Fibroblast of skin of back (primary cell): ENCODE measurements at places on chromosomes 3 and 15.
A peak's percentile ranks its signal among the peaks of the same experiment; 100 is the strongest.

- no peak for DNase-seq
These were observed 34.2 kb downstream of the UACA start for GRCh38 chr15:70729164-70729563.

GRCh38 chr15:38699633-38700230, 135.1 kb upstream of the RASGRP1 start:
- DNase-seq = peak; percentile 67

DNA sequence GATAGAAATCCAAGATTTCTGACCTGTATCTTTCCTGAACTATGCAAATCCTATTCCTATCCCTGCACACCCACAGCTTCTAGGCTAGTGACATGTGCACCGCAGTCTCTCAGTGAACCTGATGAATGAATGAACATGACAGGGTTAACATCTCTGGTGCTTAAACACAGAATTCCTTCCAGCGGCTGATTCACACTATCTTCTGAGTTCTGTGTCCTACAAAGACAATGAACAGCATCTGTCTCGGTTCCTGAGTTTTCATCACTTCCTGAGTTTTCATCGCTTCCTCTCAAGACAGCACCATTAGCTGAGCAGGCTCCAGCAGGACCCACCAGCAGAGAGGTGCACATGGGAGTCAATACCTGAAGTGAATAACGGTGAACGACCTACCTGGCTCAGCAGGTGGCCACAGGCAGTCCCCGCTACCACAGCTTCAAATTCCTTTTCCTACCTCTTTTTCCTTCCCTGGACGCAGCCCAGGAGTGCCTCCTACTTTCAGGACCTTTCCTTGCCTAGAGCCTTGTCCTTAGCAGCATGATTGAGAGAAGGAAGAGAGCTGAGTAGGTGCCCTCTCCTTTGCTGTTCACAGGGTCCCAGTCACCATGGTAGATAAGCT, 113.5 kb downstream of the IGF2BP2 start:
- DNase-seq = peak; percentile 51

GRCh38 chr3:170632780-170633179, 46.9 kb upstream of the SLC7A14 start:
- DNase-seq = no peak

GRCh38 chr15:63056829-63057228, 14.3 kb downstream of the TPM1 start:
- peak; percentile 34 for DNase-seq

DNA sequence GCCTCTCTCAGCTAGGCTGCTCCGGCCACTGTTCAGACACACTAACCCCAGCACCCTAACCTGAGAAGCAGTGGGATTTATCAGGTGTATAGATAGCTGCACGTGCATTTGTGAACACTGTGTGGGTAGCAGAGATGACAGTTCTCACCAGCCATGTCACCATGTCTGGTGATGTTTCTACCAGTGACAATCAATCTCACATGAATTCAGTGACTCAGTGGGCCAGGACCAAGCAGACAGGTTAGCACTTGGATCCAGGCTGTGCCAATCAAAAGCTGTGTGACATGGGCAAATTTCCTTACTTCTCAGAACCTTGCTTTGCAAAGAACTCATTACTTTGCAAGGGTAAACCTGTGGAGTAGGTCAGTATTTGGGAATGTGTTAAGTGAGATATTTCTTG, 65.3 kb upstream of the GATM start:
- no peak for DNase-seq

DNA sequence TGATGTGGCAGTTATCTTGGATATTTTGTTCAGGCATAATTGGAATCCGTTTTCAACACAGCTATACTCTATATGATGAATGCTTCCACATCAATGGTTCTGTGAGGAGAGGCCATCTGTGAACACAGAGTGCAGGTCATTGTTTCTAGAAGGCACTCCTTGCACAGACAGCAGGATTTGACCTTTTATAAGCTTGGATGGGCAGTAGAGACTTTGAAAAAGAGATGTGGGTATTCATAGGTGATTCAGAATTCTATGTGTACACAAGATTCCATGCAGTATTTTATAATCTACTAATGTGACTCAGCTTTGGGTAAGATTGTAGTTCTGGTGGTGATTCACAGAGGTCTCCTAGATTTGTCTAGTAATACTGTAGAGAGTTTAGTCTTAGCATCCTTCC, 12.5 kb downstream of the ARPP21 start:
- DNase-seq = peak; percentile 47

DNA sequence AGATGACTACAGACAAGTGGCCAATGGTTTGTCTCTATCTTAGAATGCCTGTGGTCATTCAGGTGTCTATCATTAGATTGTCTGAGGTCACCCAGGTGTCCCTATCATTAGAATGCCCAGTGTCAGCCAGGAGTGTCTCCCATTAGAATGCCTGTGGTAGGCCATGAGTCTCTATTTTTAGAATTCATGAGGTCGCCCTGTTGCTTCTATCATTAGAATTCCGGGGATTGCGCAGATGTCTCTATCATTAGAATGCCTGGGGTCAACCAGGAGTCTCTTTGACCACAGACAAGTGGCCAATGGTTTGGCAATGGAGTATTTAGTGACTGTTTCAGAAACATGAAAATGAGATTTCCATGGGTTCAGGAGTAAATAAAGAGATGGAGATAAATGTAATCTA, 7.6 kb downstream of the RTP2 start:
- DNase-seq = peak; percentile 57

DNA sequence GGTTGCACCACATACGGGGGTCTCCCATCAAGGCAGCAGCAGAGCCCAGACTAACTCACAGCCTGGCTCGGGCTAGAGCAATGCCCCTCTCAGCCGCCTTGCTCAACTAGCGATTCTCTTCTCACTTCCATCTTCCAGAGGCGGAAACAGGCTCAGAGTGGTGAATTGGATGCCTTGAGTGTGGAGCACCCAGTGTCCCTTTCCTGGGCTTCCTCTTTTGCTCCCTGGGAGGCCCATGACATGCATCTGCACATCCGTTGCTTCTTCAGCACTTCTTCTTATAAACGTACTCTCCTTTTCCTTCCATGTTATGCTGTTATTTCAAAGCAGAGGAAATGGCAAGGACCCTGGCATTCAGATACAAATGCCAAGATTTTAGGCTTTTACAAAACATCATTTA, 2.1 kb upstream of the IQSEC1 start:
- DNase-seq = no peak

- DNase-seq = no peak
These were observed 165.0 kb downstream of the SUCNR1 start for GRCh38 chr3:152038490-152038889.

- DNase-seq = peak; percentile 100
These were observed 84.8 kb downstream of the SMAD3 start for GRCh38 chr15:67150023-67150860.

- DNase-seq = peak; percentile 22
These were observed 223.7 kb downstream of the PCCB start for GRCh38 chr3:136473716-136474326.

DNA sequence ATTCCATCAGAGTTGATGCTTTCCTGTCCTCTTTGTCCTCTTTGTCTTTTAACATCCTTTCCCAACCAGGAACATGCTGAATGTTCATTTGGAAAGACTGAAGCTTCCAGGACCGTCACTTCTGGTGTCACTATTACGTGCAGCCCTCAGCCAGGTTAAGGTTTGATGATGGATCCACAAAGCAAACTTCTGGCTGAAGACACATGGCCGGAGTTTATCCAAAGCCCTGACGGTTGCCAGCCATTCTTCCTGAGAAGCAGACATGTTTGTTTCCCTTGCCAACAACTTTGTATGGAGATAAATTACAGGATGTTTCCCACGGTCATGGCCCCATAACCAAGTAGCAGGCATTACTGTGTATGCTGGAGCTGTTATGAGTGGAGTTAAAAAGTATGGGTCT, 236.9 kb downstream of the THSD4 start:
- no peak for DNase-seq

- DNase-seq = no peak
These were observed 6.5 kb upstream of the COL7A1 start for GRCh38 chr3:48601622-48601994.

DNA sequence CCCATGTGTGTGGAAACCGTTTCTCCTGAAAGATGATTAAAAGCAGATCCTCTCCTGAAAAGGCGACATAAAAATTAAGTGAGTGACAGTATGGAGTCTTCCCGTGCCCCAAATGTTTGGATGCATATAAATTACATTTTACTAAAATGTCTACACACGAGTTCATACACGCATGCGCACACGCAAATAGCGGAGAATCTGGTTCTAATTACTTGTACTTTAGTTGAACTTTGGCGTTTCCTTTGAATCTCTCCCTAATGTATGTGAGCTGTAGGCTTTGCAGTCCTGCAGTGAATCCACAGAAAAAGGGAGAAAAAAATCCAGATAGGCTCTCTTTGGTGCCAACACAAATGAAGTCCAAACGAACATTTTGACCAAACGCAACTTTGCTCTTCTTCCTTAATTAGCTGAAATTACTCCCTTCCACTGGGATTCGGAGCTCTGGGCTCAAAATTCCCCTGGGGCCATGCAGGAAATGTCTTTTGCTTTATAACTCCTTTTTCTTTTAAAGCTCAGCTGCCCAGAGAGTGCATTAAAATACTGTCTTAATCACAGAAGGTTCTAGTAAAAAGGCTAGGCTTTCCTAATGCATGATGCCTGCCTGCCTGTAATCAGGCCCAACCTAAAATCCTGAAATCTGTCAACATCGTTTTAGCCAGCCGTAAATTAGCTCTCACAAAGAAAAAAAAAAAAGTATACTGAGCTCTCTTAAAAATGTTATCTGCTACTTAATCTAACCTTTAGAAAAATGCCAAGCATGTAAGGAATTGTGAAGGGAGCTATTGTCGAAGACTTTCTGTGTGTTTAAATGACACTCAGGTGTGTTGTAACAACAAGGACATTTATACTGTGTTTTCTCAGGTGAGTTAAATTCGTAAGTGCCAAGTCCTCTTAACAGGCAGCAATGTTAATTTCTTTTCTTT, 26.2 kb downstream of the RARB start:
- DNase-seq = peak; percentile 83

- no peak for DNase-seq
These were observed 401.2 kb upstream of the NR2F2 start for GRCh38 chr15:95929232-95929846.

GRCh38 chr15:66783725-66784124, 81.7 kb downstream of the SMAD6 start:
- DNase-seq = no peak

DNA sequence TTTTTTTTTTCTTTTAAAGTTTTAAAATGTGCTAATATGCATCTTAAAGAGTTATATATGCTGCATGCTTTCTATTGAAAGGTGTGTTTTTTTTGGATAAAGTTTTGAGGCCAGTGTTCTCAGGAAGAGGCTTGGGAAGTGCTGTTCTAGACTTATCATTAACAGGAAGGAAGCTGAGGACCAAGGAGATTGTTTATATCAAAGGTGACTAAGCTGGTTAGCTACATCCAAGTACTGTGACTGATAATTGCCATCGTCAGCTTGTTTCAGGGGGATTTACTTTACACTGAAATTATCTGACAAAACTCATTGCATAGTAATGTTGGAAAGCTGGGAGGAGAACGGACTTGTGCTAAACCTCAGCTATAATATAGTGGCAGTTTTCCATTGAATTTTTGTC, 36.3 kb upstream of the UTS2B start:
- no peak for DNase-seq

DNA sequence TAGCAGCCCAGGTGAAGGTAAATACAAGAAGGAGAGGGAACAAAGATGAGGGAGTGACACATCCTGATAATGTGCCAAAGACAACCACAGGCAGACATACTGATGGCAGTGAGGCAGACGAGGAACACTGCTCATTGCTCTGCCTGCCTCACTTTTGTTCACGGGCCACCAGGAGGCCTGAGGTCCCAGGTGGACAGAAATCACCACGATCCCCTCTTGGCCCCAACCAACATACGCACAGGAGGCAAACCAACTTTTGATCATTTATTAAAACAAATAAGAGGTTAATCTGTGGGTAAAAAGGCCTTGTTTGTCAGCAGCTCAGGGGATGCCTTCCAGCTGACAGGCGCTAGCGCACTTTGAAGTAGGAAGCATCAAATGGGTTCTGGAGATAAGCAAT, 4.2 kb downstream of the ALG1L2 start:
- DNase-seq = no peak

- no peak for DNase-seq
These were observed 34.0 kb downstream of the IQGAP1 start for GRCh38 chr15:90422043-90422442.

DNA sequence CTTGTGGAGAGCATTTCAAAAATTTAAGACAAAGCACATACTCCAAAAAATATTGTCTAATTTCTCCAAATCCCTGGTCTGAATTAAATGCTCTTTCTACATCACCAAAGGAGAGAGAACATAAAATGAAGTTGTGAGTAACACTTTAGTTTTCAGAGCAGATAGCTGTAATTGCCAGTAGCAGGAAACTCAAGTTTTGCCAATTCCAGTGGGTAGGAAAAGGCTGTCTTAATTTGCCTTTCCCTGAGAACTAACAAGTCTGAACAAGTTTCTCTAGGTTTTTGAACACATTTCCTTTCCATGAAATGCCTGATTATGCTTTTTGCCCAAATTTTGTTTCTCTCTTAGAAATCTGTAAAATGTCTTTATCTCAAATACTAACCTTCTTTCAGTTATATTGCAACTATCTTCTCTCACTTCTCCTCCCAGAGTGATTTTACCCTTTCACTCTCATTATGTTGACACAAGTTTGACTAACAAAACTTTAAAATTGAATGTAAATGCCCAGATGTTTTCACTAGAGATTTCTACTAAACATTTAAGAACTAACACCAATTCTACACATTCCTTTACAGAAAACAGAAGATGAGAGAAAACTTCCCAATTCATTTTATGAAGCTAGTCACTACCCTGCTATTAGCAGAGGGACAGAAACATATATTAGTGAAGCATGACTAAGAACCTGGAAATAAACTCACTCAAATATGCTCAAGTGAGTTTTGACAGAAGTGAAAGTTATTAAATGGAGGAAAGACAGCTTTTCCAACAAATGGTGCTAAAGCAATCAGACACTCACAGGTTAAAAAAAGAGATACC, 38.4 kb downstream of the RFX7 start:
- DNase-seq = peak; percentile 11

DNA sequence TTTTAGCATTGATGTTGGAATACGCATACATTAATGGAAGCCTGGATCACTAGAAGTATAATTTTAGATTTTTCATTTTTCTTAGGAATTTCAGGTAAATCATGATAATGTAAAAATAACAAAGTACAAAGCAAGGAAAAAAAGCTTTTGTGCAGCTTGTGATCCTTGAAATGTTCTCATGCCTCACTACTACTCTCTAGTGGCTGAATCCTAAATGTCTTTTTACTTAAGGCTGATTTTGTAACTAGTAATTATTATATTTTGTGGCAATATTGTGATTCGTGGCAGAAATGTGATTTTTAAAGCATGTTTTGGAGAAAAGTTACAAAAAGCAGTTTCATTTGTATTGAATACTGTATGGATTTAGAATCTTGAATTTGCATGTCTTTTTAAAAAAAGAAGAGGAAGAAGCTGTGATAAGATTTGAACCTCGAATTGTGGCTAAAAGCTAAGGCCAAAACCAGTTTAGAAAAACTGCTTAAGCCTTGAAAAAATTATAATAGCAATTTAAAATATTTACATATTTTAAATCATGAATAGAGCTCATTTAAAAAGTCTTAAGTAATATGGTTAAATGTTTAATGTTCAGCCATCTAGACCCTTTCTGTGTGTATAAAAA, 39.0 kb downstream of the U2SURP start:
- peak; percentile 14 for DNase-seq

GRCh38 chr3:69058180-69058946, 6.2 kb upstream of the TMF1 start:
- no peak for DNase-seq
